ENCODE measurements at places on chromosomes 2 and 18.

DNA sequence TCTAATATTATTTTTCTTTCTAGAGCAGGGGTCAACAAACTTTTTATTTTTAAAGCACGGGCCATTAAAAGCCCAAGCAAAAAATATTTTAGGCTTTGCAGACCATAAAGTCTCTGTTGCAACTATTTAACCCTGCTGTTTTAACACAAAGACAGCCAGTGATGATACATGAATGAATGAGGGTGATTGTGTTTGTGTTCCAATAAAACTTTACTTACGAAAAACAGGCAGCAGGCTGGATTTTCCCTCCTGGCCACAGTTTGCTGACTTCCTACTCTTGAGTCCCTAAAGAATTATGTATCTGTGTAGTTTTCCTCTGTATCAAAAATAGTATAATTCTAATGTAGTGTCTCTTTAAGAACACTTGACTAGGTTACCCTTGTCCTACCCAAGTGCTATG, 402.0 kb downstream of the ADCYAP1 start:
- no peak for DNase-seq

DNA sequence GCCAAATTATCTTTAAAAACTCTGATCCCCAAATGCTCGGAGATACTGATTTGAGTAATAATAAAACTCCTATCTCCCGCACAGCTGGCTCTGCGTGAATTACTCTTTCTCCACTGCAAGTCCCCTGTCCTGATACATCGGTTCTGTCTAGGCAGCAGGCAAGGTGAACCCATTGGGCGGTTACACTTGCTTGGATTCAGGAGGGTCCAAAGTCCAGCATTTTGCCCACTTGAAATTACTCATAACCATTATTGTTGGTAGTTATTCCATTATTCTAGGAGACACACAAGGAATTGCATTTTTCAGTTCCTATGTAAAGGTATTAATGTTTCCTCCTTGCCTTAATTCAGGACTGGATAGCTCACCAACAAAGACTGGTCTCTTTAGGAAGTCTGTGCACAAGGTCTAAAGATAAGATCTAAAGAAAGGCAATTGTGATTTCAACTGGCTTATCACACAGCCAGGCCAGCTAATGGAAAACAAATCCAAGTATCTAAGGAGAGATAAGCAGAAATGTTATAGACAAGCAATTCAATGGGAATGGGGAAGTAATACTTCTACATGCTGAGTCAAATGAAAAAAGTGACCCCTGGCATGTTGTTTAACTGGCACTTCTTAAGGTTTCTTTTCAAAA, 23.2 kb upstream of the NPC1 start:
- DNase-seq, result no peak

DNA sequence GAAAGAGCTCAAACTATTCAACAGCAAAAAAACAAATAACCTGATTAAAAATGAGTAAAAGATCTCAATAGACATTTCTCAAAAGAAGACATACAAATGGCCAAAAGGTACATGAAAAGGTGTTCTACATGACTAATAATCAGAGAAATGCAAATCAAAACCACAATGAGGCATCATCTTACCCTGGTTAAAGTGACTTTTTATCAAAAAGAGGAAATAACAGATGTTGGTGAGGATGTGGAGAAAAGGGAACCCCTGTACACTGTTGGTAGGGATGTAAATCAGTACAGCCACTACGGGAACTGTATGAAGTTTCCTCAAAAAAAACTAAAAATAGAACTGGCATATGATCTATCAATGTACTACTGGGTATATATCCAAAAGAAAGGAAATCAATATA, 39.8 kb upstream of the TMEM163 start:
- no peak for DNase-seq

GRCh38 chr2:231378026-231378722, 17.3 kb upstream of the B3GNT7 start:
- DNase-seq, result no peak

DNA sequence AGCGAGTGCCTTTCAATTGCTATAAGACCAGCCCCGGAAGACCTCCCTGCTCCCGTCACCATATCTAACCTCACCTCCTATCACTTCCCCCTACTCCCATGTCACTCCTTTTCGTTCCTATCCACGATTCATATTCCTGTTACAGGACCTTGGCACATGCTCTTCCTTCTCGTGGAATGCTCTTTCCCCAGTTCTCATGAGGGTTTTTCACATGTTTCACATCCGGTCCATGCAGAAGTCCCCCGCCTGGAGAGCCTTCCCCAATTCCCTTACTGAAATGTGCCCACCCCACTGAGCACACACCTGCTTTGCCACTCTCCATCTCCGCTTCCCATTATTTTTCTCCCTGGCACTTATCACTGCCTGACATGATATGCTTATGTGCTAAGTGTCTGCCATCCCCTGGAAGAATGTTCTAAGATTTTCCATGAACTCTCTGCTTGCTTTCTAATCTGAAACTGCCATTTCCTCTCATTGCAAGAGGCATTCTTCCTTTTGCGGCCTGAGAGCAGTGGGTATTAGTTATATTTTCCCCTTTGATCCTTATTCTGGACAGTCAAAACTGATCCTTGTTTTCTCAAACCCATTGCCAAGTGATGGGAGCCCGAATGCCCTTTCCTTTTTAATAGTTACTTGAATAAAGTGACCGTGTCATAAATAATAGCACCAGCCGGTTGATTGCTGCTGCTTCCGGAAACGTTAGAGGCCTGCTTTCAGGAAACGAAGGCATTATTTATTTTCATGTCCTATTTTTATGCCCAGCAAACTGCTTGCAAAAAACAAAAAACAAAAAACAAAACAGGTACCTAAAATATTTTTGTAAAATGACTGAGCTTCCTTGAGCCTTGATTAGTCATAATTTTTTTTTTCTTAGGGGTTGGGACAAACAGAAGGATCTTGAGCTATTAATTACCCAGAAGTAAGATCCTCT, 127.9 kb downstream of the ZNF532 start:
- DNase-seq, result no peak

- DNase-seq, result no peak
Measured at GRCh38 chr2:95392730-95393455, 9.6 kb upstream of the FAHD2A start.
